AG04449 (cell line): ENCODE measurements at places on chromosomes 2 and 18.

GRCh38 chr18:78639006-78639950, 340.3 kb upstream of the SALL3 start:
- DNase-seq = no peak

DNA sequence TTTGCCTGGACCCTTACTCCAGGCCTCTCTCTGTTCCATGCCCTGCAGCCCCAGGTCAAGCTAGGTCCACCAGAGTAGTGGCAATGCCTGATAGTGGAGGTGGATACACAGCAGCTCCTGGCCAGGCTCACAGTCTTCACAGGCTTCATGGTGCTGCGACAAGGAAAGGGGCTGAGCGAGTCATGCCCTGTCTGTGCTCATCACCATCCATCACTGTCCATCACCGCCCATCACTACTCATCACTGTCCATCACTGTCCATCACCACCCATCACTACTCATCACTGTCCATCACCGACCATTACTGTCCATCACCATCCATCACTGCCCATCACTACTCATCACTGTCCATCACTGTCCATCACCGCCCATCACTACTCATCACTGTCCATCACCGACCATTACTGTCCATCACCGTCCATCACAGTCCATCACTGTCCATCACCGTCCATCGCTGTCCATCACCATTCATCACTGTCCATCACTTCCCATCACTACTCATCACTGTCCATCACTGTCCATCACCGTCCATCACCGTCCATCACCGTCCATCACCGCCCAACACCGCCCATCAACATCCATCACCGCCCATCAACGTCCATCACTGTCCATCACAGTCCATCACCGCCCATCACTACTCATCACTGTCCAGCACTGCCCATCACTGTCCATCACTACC, 57.1 kb upstream of the OTOS start:
- no peak for DNase-seq

- no peak for DNase-seq
Observed at GRCh38 chr2:197251163-197251562, 59.4 kb downstream of the ANKRD44 start.

- no peak for DNase-seq
Observed at GRCh38 chr2:229980431-229981184, 58.3 kb downstream of the FBXO36 start.

GRCh38 chr2:48514348-48515003, 15.5 kb upstream of the STON1 start:
- no peak for DNase-seq

DNA sequence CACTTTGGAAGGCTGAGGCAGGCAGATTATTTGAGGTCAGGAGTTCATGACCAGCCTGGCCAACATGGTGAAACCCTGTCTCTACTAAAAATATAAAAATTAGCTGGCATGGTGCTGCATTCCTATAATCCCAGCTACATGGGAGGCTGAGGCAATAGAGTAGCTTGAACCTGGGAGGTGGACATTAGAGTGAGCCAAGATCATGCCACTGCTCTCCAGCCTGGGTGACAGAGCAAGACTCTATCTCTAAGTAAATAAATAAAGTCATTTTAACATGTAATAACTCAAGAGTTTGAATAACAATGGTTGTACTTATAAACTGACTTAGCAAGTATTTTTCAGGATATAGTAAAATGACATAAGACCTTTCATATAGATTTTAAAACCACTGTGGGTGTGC, 169.3 kb upstream of the FN1 start:
- DNase-seq = no peak

DNA sequence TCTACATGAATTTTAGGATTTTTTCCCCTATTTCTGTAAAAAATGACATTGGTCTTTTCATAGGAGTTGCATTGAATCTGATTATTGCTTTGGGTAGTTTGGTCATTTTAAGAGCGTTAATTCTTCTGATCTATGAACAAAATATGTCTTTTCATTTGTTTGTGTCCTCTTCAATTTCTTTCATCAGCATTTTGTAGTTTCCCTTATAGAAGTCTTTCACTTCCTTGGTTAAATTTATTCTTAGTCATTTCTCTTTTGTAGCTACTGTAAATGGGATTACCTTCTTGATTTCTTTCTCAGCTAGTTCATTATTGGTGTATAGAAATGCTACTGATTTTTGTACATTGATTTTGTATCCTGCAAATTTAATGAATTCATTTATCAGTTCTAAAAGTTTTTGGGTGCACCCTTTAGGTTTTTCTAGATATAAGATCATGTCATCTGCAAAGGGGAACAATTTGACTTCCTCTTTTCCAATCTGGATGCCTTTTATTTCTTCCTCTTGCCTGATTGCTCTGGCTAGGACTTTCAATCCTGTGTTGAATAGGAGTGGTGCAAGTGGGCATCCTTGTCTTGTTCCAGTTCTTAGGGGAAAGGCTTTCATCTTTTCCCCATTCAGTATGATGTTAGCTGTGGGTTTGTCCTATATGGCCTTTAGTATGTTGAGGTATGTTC, 36.6 kb upstream of the AAK1 start:
- DNase-seq = no peak

DNA sequence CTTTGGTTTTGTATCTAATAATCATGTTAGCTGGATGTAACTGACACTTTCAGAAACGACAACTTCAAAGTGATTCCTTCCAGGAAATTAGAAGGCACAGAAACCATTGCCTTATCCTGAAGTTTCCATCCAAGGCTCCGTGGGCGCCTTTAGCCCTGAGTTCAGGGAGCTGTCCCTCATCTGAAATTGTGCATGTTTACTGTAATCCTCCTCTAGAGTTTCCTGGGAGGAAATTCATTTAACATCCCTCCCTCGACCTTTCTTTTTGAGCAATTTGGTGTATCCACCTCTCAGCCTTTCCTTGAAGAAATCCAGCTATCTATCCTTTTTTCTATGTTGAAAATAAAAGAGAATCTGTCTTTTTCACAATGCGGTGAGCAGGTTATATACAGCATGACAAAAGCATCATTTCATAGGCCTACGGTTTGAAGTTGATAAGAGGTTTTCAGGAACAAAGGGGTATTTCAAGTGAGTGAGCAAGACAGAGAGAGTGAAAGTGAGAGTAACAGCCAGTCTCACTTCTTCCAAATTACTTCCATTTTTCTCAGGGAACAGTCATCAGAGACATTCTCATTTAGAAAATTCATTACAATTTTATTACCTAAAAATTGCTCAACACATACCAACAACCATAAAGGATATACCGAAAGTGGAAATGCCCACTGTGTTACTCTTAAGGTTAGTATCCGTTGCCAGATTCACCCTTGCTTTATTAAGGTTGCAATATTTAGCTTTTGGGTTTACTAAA, 167.3 kb downstream of the MREG start:
- no peak for DNase-seq

- DNase-seq = no peak
Observed at GRCh38 chr2:17813742-17814473, 2.4 kb upstream of the MSGN1 start.

GRCh38 chr2:233356546-233357308, 2.4 kb downstream of the DGKD start:
- no peak for DNase-seq

DNA sequence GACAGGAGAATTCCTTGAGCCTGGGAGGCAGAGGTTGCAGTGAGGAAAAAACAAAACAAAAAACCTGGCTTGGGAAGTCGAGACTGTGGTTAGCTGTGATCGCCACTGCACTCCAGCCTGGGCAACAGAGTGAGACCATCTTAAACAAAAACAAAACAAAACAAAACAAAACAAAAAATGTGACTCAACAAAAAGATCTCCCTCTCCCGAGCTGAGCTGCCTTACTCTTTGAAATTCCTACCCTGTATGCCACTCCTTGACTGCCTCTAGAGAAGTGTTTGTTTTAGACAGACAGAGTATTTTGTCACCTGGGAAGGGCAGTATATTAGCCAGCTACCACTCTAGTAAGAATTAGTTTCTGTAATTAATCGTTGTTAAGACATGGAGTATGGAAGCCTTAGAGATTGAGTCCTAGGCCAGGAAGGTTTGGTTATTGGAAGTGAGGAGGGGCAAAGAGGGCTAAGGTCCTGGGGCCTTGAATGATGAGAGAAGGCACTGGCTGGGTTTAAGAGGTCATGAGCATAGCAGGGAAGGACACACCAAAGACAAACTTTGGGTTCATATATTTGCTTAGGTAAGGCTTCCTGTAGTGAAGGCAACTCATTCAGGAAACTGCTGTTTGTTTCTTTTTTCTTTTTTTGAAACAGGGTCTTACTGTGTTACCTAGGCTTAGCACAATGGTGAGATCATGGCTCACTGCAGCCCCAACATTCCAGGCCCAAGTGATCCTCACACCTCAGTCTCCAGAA, 56.0 kb downstream of the HAUS1 start:
- no peak for DNase-seq

GRCh38 chr2:6970976-6971480, 53.8 kb downstream of the RNF144A start:
- no peak for DNase-seq

- no peak for DNase-seq
Observed at GRCh38 chr2:184336688-184337087, 261.6 kb upstream of the ZNF804A start.

GRCh38 chr2:84280873-84281272, 178.2 kb downstream of the SUCLG1 start:
- no peak for DNase-seq

DNA sequence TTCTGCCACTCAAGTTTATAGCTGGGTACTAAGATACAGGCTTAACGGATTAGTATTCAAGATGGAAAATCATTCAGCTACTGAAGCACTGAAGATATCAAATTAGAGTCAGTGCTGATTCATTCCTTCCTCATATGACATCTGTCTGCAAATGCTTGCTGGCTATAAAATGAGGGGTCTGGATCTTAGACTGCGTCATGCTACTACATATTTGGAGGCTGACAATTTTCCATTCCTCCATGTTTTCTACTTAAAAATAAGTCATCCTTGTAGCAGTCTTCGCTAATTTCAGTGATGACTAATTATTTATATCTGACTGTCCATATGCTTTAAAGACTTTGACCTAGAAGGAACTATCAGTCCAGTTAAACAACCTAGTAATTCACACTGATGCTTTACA, 233.4 kb downstream of the RIT2 start:
- no peak for DNase-seq

DNA sequence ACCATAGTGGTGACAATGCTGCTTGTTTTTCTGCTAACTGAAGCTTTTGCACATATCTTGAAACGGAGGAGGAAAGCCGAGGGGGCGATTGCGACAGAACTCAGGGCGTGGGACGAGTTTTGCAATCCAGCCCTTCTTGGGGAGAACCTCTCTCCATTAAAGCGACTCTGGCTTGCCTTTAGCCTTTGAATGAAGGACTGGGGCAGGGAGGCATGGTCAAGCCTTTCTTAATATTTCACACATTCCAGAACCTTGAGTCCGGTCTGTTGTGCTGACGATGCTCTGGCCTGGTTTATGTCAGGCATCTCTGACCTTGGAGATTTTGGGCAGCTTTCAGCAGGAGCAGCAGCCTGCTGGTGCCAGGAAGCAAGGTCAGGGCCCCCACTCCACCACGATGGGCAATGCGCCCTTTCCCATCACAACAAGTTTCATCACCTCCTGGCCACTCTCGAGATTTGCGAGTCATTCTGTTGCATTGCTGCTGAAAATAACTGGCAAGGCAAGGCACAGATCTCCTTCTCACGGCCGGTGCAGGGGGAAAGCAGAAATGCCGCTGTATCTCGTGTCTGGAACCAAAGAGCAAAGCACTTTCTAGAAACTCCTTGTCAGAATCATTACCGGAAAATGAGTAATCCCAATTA, 10.8 kb downstream of the EMILIN2 start:
- DNase-seq = peak; percentile 60

DNA sequence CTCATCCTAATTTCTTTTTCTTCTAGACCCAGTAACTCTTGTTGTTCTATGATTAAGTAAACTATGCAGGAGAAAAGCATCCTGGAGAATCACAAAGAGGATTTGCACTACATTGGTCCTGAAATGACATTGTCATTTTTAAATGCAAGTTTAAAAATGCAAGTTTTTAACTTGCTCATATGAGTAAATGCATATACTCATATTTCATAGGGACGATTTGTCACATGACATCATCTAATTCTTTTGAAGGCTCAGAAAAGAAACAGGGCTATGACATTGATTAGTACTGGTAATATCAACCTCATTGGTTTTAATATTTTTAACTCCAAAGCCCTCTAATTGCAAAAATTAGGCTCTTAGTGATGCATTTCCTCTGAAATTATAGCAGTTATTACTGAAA, 324.4 kb downstream of the LRRTM1 start:
- DNase-seq = no peak

DNA sequence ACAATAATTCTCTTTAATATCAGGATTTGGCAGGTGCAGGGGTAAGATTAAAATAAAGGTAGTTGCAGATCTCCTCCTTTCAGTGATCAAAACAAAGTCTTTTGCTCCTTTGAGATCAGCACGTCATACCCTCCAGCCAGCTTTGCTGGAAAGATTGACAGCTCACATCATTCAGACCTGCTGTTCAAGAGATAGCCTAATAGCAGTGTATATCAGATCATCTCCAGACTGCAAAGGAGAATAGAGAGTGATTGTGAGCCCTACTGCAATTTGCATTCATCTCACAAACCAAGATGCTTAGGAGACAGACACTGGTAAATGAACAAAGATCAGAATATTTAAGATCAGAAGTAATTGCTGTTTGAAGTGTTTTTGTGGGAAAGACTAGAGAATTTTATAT, 135.8 kb upstream of the DSEL start:
- no peak for DNase-seq

GRCh38 chr2:181789827-181790448, 101.6 kb upstream of the ITPRID2 start:
- DNase-seq = no peak

DNA sequence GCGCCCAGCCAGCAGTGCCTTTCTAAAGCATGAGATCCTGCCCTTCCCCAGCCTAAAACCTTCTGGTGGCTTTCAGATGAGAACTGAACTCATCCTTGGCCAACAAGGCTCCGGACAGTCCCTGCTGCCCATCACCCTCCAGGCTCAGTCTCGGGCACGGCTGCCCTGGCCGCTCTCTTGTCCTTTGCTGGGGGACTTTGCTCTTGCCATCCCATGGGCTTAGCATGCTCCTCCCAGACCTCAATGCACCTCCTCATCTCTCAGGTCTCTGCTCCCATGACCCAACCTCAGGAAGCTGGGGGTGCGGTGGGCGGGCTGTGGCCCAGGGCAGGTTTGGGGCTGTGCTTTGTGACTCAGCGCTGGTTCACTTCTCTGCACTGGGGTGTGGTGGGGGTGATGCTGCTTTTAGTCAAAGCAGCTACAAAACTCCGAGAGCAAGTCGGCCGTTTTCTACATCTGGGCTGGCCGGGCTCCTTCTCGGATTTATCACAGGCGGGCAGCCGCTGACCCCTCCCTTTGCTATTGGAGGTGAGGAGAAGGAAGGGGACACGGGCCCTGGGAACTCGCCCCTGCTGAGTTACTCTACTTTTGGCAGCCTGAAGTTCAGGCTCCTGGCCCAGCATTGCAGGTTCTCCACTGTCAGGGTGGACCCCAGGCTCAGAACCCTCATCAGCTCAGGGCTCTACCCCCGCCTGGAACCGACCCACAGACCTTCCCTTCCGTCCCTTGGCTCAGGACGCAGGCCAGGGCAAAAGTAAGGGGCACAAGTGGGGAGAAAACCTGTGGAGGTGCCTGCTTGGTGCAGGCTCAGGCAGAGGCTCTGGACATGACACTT, 90.6 kb upstream of the TAF1B start:
- DNase-seq = no peak

- no peak for DNase-seq
Observed at GRCh38 chr2:203763241-203763937, 57.0 kb downstream of the CD28 start.

GRCh38 chr2:230360028-230360427, 33.0 kb downstream of the SP140L start:
- DNase-seq = no peak

GRCh38 chr18:21265971-21266673, 24.1 kb downstream of the GREB1L start:
- DNase-seq = no peak

- DNase-seq = peak; percentile 41
Observed at GRCh38 chr2:68336192-68336591, 16.4 kb upstream of the CNRIP1 start.
